ENCODE measurements at places on chromosomes 12 and 14. TPM values are rescaled to one million over a fixed set of nuclear protein-coding genes. Genes with fewer than 3 reads are reported as not detected.
A peak's percentile ranks its signal among the peaks of the same experiment; 100 is the strongest.

DNA sequence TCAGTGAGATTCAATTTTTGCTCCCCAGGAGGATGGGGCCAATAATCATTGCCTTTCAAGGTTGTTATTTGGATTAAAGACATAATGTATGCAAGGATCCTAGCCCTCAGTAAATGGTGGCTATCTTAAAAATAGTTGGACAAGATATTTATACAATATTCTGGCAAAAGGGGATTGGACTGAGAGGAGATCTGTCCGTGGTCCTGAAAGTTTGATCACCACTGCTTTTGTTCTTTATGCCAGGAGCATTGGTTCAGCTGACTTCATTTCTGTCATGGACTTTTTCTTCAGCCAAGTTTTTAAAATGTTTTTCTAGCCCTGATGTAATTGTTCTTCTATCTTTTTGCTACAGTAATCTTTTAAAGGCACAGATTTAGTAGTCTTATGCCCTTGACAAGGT, 70.2 kb upstream of the TCL1A start:
- DNase-seq, result no peak

- no peak for DNase-seq
These were observed 151.8 kb downstream of the CRADD start for GRCh38 chr12:93829016-93829415.

DNA sequence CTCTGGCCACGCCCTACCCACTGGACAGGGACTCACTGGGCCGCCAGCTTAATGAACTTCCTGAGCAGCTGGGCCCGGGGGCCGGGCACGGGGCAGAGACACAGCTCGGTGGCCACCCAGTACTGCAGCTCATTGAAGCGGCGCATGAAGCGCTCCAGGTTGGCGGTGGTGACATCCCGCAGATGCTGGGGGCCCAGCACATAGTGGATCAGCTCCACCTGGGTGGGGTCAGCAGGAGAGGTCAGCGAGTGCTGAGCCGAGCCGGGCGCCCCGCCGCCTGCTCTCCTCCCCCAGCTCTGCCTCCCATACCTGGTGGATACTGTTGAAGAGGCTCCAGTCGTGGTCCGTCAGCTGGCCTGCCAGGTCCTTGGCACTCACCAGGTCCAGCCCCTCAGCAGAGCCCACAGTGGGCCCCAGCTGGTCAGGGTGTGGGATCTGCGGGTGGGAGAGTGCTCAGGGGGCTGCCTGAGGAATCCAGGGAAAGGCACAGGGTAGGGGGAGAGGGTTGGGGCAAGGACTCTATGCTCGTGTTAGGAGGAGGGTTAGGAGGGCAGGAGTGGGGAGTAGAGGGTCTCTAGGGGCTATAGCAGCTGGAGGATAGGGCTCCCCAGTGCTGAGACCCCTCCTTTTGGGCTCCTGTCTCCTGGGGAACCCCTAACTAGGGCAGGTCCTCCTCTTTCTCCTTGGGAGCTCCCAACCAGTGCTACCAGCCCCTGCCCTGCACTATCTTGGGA, 15.5 kb upstream of the ENDOU start:
- peak; percentile 78 for DNase-seq

DNA sequence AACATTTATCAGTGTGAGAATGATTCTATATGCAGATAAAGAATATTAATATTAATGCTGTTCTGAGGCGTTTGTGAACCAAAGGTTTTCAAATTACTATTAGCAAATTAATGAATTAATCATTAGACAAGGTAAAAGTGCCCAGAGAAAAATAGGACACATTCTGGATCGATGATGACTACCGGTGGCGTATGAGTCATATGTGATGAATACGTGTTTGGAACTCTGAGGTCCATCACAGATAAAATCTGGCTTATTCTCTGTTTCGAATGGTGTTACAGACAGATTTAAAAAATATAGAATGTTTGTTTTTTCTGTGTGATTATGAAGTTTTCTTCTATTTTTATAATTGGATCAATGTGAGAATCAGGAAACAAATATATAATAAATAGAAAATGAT, 79.2 kb upstream of the RTL1 start:
- DNase-seq, result no peak

DNA sequence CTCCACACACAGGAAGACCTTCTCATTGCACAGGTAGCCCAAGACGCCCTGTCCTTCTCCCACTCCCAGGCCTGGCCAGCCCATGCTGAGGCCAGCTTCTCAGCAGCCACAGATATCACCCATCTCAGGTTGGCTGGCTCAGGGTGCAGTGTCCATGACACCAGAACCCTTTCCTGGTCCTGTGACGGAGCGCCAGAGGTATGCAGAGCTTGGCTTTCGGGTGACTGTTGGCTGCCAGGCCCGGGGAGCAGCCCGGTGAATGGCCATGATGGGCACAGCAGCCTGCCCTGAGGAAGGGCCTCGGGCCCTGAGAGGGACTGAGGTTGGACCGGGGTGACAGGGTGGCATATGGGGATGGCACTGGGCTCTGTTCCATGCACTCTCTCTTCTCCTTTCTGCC, 173.4 kb downstream of the TSPAN9 start:
- no peak for DNase-seq

DNA sequence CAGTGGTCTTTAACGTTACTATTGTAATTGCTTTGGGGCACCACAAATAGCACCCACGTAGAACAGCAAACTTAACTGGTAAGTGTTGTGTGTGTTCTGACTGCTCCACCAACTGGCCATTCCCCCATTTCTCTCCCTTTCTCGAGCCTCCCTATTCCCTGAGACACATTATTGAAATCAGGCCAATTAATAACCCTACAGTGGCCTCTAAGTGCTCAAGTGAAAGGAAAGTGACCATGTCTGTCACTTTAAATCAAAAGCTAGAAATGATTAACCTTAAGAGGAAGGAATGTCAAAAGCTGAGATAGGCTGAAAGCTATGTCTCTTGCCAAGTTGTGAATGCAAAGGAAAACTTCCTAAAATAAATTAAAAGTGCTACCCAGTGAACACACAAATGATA, 22.3 kb downstream of the PPP1R13B start:
- DNase-seq, result no peak

DNA sequence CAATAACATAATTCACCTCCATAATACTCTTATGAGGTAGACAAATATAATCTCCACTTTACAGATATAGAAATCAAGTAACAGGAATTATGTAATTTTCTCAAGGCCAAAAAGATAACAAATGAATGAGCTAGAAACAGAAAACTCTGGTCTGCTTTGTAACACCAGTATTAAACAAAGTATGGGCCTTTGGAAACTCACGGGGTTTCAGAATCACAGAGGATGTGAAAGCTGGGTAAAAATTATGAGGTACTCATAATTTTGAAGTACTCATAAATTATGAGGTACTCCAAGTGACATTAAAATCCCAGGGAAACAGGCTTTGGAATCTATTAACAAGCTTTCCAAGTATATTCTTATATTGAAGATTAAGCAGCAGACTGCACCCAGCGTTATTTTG, 140.2 kb downstream of the MED13L start:
- no peak for DNase-seq

- no peak for DNase-seq
These were observed 22.3 kb upstream of the CTDSP2 start for GRCh38 chr12:57868851-57869268.

BBOF1 gene
- total RNA-seq, result 21.5 TPM

ERP27 gene
- 0.88 TPM for total RNA-seq

DNA sequence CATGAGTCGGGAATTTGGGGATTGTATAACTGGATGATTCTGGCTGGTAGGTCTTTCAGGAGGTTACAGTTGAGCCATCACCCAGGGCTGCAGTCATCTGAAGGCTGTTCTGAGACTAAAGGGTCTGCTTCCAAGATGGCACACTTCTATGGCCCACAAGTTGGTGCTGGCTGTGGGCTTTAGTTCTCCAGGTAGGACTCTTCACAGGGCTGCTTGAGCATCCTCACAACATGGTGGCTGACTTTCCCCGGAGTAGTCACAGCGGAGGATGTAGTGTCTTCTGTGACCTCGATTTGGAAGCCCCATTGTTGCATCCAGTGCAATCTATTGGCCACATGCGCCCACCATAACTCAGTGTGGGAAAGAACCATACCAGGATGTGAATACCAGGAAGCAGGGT, 14.4 kb downstream of the PHETA1 start:
- no peak for DNase-seq

- no peak for DNase-seq
These were observed 3.7 kb upstream of the TMX1 start for GRCh38 chr14:51236314-51236713.

GLIPR1L1 gene
- total RNA-seq, result not detected

DNA sequence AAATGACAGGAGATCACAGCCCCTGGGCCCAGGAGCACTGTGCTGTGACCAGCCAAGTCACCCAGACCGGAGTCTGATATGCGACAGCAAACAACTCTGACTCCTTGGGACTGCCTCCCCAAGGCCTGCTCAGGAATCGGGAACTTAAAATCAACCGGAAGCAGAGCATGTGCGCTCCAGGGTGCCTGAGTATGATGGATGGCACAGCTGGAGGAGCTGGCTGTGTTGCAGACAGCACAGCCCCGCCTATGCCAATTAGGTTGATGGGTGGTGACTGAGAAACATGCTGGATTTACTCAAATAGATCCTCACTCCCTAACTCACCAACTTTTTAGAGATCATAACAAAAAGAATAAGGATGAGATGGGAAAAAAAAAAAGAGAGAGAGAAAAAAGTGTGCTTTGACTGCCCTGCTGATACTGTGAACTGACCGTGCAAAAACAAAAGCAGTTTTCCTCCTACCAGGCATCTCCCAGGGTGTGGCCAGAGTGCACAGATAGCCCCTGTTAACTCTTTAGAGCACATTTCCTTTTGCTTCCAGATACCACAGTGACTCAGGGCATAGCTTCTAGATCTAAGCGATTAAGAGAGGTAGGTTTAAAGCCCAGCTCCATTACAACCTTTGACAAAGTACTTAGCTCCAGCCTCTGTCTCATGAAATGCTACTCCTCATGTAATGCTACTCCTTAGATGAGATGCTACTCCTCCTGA, 27.4 kb upstream of the STON2 start:
- DNase-seq, result no peak

GRCh38 chr14:68569970-68570409, 222.9 kb downstream of the ZFP36L1 start:
- DNase-seq, result peak; percentile 86

OTX2 gene
- total RNA-seq, result not detected

DNA sequence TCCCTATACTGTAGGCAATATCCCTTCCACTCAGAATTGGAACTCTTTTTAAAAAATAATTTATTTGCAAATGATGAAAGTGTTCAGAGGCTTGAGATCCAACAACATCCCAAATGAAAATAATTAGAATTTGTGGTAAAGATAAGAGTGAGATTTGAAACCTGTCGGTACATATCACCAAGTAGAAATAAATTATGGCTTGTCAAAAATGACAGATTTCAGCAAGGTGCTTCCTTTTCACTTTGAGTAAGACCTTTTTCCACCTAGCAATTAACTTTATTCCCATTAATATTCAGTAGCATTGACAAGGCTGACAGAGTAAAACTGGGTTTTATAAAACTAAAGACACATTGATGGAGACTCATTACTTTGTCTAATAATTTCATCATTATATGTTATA, 107.7 kb upstream of the PRKD1 start:
- DNase-seq, result no peak

- no peak for DNase-seq
These were observed 8.4 kb upstream of the INF2 start for GRCh38 chr14:104680806-104681688.

GRCh38 chr12:230925-231671, 17.1 kb upstream of the SLC6A12 start:
- peak; percentile 96 for DNase-seq

DNA sequence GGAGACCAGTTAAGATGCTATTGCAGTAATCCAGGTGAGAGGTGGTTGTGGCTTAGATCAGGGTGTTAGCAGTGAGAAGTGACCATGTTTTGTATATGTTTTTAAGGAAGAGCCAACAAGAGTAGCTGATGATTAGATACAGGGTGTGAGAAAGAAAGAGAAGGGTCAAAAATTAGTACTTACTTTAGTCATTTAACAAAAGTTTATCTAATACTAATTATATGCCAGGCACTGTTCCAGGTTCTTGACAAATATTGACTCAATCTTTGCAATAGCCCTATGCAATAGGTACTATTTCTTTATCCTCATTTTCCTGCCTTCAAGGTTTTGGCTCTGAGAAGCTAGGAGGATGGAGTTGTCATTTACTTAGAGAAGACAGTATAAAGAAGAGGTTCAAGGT, 70.2 kb downstream of the SSPN start:
- no peak for DNase-seq

GRCh38 chr14:51225751-51226150, 14.3 kb upstream of the TMX1 start:
- no peak for DNase-seq

DNA sequence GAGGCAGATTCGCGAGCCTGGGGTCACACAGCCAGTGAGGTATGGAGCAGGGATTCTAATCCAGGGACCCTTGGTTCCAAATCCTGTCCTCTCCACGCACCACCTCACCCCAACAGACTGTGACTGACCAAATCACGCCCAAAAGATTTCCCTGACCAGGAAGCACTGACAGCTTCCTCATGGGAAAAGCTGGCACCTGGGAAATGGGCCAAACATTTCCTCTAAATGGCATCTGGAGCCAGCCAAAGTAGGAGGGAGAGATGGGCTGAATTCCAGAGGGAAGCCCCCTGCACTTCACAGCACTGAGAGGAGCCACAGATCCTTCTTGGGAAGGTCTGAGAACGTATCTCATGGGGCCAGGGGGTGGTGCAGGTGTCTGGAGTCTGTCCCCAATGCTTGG, 28.8 kb downstream of the CCDC92 start:
- DNase-seq, result no peak

DNA sequence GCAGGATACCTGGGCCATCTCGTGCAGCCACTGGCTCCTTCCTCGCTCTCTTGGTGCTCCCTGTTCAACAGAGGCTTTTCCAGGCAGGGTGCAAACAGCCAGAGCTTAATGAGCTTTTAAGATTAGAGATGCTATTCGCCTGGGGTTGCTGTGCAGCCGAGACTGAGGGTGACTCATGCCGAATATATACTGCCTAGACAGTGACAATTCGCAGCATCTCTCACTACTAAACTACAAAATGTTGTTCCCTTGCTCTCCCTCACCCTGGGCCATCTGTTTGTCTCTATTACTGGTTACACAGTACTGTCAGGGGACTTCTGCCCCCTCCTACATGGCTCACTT, 26.0 kb upstream of the TESC start:
- no peak for DNase-seq

DNA sequence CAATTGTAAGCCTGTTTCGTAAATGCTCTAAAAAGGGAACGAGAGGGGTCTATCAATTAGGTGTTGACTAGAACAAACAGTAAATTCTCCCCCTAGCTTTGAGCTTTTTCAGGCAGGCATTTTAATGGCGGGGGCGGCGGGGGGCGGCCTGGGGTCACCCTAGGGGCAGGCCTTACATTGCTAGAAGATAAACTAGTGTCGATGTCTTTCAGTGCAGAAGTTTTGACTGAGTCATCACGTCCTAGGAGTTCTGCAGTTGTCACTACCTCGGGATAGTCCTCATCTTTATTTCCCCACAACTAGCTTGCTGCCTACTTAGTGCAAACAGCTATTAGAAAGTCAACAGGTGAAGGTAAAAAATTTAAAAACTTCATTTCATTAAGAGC, 1.6 kb downstream of the ATP6V1D start:
- no peak for DNase-seq

DNA sequence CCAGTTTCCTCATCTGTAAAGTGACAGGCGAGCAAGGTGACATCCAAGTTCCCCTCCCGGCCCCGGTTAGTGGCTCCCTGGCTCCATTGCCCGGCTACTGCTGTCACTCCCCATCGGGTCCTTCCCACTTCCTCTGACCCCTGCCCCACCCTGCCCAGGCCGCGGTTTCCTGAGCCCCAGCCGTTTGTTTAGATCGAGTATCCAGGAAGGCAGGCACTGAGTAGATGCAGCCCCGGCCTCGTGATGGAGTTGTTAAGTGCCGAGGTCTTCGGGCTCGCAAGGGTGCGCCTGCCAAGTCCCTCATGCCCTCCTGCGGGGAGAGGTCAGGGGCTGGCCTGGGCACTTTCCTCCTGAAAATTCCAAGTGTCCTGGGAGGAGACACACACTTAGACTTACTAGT, 55.4 kb downstream of the TEAD4 start:
- DNase-seq, result no peak

Data from thyroid gland (tissue), 4 donors.